ENCODE measurements at places on chromosomes 7 and 10.

DNA sequence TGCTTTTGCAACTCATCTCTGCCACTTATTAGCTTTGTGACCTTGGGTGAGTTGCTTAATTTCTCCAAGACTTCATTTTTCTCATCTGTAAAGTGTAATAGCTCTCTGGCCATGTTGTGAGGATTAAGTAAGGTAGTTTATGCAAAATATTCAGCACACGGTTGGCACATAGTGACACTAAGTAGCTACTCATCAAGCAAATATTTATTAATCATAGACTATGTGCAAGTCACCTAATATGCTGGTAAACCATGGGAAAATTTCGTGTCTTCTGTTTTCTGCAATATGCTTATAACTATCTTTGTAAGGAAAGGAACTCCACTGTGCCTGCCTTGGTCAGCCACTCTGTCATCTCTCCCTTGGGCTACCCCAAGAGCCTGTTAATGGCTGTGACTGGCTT is 50.3 kb upstream of the EGR2 start:
- no peak overlapping the region for H3K4me3 ChIP-seq
- no peaks in the 10 kb centered on the region for H3K36me3 ChIP-seq
- no peak overlapping the region for H3K27ac ChIP-seq
- DNase-seq = no peak

GRCh38 chr7:54846273-54846672 is 87.3 kb upstream of the SEC61G start:
- H3K4me1 ChIP-seq = peaks cover 9% of the 10 kb centered on the region
- no peak for DNase-seq
- no peak overlapping the region for H3K27ac ChIP-seq
- H3K36me3 ChIP-seq = no peaks in the 10 kb centered on the region

DNA sequence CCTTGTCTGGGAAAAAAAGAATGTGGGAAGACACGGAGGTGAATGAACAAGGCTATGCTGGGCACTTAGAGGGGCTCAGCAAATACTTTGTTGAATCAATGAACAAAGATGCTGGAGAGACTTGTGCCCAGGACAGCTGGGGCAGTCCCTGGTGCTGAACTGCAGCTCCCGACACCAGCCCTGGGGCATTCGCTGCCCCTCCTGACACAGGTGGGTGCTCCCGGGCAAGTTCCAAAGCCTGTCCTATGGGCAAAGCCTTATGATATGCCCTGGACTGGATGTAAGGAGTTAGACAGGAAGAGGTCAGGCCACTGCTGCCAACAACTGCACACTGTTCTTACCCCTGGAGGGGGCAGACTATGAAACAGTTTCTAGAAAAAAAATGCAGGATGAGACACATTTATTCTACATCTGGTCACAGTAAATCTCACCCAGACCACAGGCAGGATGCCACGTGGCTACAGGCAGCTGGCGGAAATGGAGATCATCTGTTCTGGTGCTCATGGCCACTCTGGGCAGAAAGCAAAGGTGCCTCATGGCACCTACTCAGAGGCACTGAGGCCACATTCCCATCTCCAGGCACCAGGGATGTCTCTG is 21.9 kb upstream of the FRAT2 start:
- 0 out of 2 replicates have a peak, but pooled peaks cover 4% of the 10 kb centered on the region for H3K4me1 ChIP-seq
- H3K4me3 ChIP-seq = no peak overlapping the region
- peaks cover 32% of the 10 kb centered on the region for H3K36me3 ChIP-seq
- peak overlapping the region; percentile 41 for H3K27ac ChIP-seq
- H3K27me3 ChIP-seq = no peaks in the 10 kb centered on the region
- DNase-seq = peak; percentile 42

DNA sequence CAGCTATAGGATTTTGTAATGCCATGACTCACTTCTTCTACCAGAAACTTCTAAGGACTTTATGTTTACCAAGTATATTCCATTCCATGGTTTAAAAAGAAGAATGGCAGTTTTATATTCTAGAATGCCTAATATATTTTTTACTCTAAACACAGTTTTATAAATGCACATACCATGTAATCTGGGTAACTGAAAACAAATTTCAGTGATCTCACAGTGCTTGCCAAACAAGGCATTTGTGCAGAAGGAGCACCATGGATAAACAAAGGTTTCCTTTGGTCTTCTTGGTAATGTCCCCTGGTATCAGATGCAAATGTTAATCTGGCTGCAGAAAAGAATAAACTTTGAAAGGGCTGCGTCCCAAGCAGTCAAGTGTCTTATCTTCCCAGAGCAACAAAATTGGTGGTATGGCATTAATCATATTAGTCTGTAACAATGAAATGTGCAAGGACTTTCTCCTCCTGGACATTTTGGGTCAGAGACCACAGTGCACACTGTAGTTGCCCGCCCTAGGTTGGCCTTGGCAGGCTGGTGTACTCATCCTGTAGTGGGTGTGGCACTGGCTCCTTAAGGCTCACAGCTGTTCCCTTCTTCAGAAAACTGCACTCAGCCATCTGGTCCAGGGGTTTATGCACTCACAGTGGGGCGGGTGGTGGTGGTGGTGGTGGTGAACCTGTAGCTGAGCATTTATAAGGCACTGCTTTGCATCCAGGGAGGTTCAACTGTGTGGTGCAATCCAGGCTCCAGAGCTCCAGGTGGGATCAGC is 56.7 kb downstream of the LAMB4 start:
- H3K27ac ChIP-seq = no peak overlapping the region
- H3K4me1 ChIP-seq = peaks cover 3% of the 10 kb centered on the region
- no peaks in the 10 kb centered on the region for H3K36me3 ChIP-seq
- H3K27me3 ChIP-seq = no peaks in the 10 kb centered on the region
- peak; percentile 15 for DNase-seq

- H3K36me3 ChIP-seq = peaks cover 30% of the 10 kb centered on the region
- no peak for DNase-seq
- H3K4me1 ChIP-seq = no peaks in the 10 kb centered on the region
- H3K4me3 ChIP-seq = no peak overlapping the region
- no peak overlapping the region for H3K27ac ChIP-seq
Observed at GRCh38 chr7:155763691-155764437, 48.4 kb downstream of the SHH start.

GRCh38 chr10:101570428-101571270 is 17.4 kb downstream of the POLL start:
- H3K4me3 ChIP-seq = peak overlapping the region; percentile 69
- no peaks in the 10 kb centered on the region for H3K27me3 ChIP-seq
- peak; percentile 54 for DNase-seq
- H3K27ac ChIP-seq = no peak overlapping the region
- H3K36me3 ChIP-seq = no peaks in the 10 kb centered on the region

GRCh38 chr10:84783386-84783785 is 455.0 kb downstream of the CCSER2 start:
- no peaks in the 10 kb centered on the region for H3K27me3 ChIP-seq
- no peaks in the 10 kb centered on the region for H3K36me3 ChIP-seq
- DNase-seq = no peak
- no peak overlapping the region for H3K4me3 ChIP-seq

GRCh38 chr10:63413429-63413828 is 52.3 kb downstream of the JMJD1C start:
- no peaks in the 10 kb centered on the region for H3K36me3 ChIP-seq
- H3K27ac ChIP-seq = no peak overlapping the region
- DNase-seq = no peak
- no peak overlapping the region for H3K4me3 ChIP-seq
- peaks cover 3% of the 10 kb centered on the region for H3K4me1 ChIP-seq
- no peaks in the 10 kb centered on the region for H3K27me3 ChIP-seq

- no peak overlapping the region for H3K4me3 ChIP-seq
- no peaks in the 10 kb centered on the region for H3K27me3 ChIP-seq
- no peak for DNase-seq
Observed at GRCh38 chr7:131721660-131722059, 165.2 kb upstream of the PODXL start.
